Effector memory CD4-positive, alpha-beta T cell (primary cell): ENCODE measurements at places on chromosomes 13 and 19.

- no peak for DNase-seq
Observed at GRCh38 chr19:45294291-45295029, 28.2 kb downstream of the CKM start.

GRCh38 chr19:16882146-16882545, 6.7 kb upstream of the F2RL3 start:
- no peak for DNase-seq

GRCh38 chr13:84126671-84127171, 244.4 kb upstream of the SLITRK1 start:
- DNase-seq, result no peak

DNA sequence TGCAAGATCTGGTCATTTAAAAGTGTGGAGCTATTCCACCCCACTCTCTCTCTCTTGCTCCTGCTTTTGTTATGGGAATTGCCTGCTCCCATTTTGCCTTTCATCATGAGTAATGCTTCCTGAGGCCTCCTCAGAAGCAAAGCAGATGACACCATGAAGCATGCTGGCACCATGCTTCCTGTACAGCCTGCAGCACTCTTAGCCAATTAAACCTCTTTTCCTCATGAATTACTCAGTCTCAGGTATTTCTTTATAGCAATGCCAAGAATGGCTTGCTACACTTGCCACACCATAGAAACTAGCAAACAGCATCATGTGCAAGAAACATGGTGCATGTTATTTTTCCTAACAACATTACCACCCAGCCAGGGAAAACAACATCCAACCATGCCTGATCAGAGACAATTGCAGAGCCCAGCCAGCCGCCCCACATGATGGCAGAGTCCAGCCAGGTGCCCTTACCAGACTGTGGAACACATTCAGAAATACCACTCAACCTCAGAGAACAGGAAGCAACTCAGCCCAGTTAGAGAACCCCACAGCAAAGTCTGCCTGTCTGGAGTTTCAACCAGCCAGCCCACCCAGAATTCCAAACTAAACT, 36.9 kb downstream of the SYDE1 start:
- no peak for DNase-seq

DNA sequence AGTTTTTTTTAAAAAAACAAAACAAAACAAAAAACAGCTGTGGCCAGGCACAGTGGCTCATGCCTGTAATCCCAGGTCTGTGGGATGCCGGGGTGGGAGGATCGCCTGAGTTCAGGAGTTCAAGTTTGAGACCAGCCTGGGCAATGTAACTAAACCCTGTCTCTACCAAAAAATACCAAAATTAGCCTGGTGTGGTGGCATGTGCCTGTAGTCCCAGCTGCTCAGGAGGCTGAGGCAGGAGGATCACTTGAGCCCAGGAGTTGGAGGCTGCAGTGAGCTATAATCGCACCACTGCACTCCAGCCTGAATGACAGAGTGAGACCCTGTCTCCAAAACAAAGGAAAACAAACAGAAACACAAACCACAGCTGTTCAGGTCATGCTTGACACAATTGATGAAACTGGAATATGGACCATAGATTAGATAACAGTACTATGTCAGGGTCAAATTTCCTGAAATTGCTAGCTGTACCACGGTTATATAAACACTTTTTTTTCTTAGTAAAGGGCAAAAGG, 6.9 kb upstream of the ANGPTL4 start:
- no peak for DNase-seq

DNA sequence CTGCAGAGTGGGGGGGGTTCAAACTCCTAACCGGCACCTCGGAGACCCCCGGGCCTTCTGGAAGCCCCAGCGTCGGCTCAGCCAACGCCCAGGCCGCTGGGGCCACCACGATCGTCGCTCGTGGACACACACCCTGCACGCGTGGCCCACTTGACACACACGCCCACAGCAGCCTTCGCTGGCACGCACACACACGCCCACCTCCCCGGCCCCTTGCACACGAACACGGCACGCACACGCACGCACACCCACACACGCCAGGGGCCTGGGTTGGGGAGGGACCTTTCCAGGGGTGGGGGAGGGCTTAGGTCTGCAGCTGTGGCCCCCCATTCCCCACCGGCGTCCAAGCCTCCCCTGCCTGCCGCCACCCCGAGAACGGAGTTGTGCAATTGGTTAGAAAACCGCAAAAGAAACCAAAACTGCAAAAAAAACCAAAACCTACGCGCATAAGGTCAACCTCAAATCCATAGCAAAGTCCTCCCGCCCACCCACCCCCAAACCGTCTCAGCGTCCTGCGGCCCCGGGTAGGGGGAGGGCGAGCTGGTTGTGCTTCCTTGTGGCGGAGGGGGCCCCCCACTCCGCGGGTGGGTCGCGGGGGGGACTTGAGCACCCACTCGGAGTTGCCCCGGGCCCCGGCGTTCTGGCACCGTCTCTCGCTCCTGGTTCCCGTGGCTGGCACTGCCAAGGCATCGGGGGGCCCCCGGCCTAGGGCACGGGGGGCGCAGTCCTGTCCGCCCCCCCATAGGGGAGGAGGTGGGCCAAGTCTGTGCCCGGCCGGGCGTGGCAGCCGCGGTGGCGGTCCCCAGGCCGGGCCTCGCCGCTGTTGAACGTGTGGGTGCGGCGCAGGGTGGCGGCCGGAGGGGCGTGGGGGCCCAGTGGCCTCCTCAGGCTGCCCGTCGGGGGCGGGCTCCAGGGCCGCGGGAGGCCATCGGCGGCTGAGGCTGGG, 3.3 kb upstream of the LRG1 start:
- no peak for DNase-seq

DNA sequence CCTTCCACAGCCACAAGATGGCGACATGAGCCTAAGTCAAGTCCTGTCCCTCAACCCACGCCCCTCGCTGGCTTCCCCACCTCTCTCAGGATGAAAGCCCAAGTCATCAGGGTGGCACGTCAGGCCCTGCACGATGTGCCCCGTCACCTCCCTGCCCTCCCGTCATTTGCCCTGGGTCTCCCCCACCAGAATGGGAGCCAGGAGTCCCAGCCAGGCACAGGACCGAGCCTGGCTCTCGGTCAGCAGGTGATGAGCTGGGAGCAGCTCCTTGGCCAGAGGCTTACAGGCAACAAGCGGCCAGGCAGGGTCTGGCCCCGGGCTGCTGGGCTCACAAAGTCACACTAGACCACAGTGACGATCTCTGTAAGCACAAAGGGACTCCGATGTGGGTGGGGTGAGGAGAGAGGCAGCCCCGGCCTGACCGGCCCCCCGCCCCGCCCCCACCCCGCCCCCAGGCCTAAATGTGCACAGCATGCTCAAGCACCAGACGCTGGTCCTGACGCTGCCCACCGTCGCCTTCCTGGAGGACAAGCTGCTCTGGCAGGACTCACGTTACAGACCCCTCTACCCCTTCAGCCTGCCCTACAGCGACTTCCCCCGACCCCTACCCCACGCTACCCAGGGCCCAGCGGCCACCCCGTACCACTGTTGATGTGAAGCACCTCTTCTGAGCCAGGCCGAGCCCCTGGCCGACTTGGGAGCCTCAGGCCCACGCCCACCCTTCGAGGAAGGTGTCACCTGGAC, 7.3 kb downstream of the MRPL4 start:
- peak; percentile 75 for DNase-seq

DNA sequence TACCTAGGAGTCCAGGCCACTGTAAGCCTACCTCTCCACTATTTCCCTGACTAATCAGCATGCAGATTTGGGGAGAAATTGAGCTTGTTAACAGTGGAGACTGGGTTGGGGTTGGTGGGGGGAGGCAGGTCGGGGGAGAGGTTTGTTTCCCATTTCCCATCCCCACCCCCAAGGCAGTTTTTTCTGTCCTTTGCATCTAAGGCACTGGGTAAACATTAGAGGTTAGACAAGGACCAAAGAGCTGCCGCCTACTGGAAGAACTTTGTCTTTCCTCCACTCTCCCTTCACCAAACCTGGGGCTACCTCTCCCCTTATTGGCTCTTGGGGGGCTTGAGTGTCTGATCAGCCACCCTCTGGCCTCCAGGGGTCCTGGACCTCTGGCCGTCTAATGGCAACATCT, 953 bp downstream of the KCNN4 start:
- no peak for DNase-seq

DNA sequence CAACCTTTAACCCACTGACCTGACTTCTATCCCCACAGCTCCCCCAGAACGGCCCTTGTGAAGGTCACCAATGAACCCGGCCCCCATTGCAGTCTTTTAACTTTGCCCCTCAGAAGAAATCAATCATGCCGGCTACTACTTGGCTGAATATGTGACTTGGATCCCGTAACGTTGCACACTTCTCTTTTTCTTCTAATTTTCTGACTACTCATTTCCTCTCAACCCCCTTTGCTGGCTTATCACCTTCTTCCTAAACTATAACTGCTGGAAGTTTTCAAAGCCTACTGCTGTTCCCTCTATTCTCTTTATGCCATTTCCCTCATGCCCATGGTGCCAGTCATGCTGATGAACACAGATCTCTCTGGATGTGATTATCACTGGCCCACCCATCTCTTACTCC, 367.6 kb downstream of the DNAJC15 start:
- no peak for DNase-seq

GRCh38 chr19:50434525-50434924, 1.8 kb downstream of the MYBPC2 start:
- DNase-seq, result no peak

DNA sequence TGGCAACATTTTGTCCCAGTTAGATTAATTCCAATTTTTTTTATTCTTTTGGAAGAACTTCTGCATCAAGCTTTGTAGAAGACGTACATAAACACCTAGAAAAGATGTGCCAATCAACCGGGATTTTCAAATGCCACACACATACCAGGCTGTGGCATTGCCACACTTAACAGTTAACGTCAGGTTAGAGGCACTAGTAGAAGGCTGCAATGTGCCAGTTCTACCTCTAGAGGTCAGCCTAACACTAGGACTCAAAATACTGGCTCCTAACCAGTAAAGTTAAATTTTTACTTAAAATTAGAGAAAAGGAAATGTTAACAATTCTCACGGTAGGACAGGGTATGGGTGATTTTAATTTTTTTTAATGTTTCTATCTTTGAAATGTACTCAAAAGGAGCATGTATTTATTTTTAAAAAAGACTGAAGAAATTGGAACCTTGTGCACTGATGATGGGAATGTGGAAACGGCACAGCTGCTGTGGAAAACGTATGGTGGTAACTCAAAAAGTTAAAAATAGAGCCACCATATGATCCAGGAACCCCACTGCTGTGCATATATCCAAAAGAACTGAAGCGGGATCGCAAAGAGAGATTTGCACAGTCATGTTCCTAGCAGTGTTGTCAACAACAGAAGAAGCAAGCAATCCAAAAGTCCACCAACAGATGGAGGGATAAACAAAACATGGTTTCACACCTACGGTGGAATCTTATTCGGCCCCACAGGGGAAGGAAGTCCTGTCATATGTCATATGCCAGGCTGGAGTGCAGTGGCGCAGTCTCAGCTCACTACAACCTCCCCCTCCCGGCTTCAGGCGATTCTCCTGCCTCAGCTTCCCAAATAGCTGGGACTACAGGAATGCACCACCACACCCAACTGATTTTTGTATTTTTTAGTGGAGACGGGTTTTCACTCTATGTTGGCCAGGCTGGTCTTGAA, 30.3 kb downstream of the CRYL1 start:
- peak; percentile 13 for DNase-seq

- DNase-seq, result no peak
Observed at GRCh38 chr13:37241786-37242185, 136.3 kb upstream of the CSNK1A1L start.

GRCh38 chr13:99087954-99088491, 110.2 kb upstream of the DOCK9 start:
- no peak for DNase-seq

DNA sequence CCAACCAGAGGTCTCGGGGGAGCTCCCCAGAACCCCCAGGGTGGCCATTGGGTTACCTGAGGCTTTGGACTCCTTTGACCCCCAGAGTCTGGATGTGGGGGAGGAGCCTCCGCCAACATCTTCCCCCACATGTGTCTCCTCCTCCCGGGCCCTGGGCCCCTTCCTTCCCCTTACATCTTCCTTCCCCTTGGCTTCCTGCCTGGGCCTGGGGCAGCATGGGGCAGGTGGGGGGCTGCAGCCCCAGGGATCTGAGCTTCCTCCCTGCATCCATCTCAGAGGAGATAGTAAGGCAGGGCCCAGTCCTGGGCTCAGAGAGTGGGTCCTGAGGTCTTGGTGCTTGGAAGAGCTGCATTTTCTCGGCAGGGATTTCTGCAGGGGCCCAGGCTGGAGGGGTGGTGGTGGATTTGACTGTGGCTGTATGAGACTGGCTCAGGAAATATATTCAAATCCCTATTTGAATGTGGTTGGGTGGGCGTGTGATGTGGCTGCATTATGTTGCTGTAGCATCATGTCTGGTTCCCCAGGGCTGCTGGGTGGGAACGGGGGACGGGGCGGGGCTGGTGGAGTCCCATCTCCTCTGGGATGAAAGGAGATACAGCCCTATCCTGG, 919 bp downstream of the VAV1 start:
- peak; percentile 28 for DNase-seq

GRCh38 chr13:48319531-48320398, 16.2 kb downstream of the RB1 start:
- no peak for DNase-seq

GRCh38 chr13:106376401-106377112, 158.9 kb downstream of the EFNB2 start:
- DNase-seq, result no peak

- no peak for DNase-seq
Observed at GRCh38 chr13:39536906-39537305, 66.1 kb downstream of the LHFPL6 start.

GRCh38 chr13:98201984-98202383, 24.9 kb upstream of the RNF113B start:
- no peak for DNase-seq

GRCh38 chr13:81957121-81957520, 1616.2 kb upstream of the SPRY2 start:
- DNase-seq, result no peak

- DNase-seq, result no peak
Observed at GRCh38 chr13:98097749-98098148, 45.1 kb upstream of the FARP1 start.

- no peak for DNase-seq
Observed at GRCh38 chr13:40376867-40377535, 289.4 kb downstream of the FOXO1 start.
